ENCODE measurements at places on chromosomes 7 and 10.

- DNase-seq: no peak
Measured at GRCh38 chr10:100519311-100520051, at the start of gene SEC31B. Gene SEC31B (minus strand): TSS chr10:100519861. CDS start chr10:100516952, 2,909 bp downstream.

- no peak for DNase-seq
Measured at GRCh38 chr7:133409421-133409820, 156.5 kb downstream of the EXOC4 start.

DNA sequence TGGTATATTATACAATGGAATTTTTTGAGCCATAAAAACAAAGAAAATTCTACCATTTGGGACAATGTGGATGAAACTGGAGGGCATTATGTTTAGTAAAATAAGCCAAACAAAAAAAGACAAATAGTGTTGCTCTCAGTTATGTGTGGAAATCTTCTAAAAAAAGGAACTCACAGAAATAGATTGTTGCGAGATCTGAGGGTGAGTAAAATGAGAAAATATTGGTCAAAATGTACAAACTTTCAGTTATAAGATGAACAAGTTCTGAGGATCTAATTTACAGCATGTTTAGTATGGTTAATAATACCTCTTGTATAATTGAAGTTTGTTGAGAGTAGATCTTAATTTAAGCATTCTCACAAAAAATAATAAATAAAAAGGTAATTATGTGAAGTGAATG, 291.2 kb downstream of the KIF20B start:
- no peak for DNase-seq

GRCh38 chr7:140121326-140121725, 55.5 kb downstream of the KDM7A start:
- DNase-seq: no peak

DNA sequence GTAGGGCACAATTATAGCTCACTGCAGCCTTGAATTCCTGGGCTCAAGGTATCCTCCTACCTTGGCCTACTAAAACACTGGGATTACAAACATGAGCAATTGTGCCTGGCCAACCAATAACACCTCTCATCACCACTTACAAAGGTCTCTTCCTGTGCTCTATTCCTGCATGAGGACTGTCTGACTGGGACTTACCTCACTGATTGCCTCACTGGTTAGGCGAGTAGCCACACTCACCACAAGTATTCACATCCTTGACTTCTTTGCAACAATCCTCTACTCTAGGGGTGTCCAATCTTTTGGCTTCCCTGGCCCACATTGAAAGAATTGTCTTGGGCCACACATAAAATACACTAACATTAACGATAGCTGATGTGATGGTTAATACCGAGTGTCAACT, 22.6 kb upstream of the PDIA4 start:
- DNase-seq: no peak

- DNase-seq: no peak
Measured at GRCh38 chr10:97708976-97709946, 4.3 kb upstream of the MARVELD1 start.

DNA sequence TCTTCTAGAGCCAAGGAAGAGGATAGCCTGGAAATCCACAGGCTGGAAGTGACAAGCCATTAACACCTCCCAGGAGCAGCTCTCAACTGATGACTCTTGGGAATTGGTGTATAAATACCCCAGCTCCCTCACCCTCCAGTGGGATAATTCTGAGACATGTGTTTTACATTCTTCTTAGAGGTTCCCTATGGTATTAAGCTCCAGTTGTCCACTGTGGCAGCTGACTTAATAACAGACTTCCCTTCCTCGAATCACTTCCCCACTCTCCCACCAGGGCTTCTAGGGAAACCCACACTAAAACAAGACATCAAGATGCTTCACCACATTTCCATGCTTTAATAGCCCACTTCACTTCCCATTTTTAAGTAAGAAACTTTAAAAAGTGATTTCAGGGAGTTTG, 47.2 kb downstream of the FAM107B start:
- DNase-seq: no peak

DNA sequence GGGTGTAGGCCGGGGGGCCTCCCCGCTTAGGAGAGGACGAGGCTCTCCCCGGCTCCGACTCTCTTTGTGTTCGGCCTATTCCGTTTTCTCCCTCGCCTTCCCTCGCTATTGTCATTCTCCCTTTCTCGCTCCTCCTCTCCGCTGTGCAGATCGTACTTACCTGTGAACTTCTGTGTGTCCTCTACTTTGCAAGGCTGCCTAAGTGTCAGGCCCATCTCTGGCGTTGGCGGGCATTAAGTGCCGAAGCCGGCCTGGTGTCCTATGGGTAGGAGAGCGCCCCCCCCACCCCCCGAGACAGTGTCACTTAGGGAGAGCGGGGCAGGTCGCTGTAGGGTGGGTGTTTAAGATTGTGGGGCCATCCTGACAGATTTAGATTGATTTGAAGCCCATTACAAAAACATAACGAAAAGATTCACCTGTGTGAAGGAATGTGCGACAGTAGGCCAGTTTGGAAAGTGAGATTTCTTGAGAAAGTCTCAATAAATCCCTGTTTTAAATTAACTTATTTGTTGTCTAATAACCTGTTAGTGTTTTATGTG, 579 bp downstream of the RBM33 start:
- DNase-seq: peak; percentile 53

Data from KG1 (cell line).